NCI-H226 (cell line): ENCODE measurements at places on chromosomes 2 and 18.

DNA sequence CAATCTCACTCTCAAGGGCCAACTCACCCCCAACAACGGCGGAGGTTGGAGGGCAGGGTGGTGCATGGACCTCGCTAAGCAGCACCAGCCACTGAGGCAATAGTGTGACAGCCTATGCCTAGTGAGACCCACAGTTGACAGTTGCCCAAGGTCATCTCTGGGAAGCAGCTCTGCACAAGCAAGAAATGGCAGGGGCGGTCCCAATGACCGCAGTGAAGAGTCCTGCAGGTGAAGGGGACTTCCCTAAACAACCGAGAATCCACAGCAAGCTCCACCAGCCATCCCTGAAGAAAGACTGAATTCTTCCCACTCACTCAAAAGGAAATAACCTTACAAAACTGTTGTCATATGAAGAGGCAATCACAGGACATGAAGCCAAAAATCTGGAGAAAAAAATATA, 313.4 kb upstream of the ID2 start:
- no peak for DNase-seq

GRCh38 chr2:141015341-141016047, 1115.3 kb downstream of the LRP1B start:
- DNase-seq: no peak

DNA sequence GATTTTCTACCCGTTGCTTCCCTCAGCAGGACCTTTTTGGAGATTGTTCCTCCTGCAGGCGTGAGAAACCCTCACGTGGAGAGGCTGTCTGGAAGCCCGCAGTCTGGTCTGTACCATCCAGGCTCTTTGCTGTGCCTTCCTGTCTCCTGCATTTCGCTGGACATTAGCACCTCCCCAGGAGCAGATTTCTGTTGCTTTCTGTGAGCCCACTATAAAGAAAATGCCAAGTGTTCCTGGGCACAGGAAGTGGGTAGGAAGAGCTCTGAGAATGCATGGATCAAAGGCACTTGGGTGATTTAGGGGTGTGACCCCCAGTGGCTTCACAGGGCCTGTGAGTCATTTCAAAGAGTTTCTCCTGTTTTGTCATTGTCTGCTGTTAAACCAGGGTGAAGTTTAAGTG, 27.3 kb downstream of the SPTBN1 start:
- no peak for DNase-seq

- DNase-seq: peak; percentile 35
Measured at GRCh38 chr2:176454893-176455815, 185.9 kb downstream of the MTX2 start.

DNA sequence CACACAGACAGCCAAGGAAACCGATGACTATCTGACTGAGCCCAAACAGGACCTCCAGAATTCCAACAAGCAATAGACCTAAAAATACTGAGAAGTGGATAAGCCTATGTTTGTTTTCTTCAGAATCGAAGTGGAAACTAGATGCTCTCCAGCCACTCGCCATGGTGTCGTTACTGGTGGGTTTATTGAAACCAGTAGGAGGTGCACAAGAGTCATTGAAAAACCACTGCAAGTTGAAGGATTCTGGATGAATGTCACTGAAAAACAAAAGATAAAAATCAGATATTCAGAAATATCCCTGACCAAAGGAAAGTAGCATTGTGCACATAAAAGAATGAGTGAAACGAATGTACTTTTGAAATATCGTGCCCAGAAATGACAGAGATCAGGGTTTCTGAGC, 15.3 kb downstream of the TM4SF20 start:
- DNase-seq: no peak

GRCh38 chr18:62479574-62479973, 43.3 kb upstream of the ZCCHC2 start:
- no peak for DNase-seq

GRCh38 chr2:23649819-23650218, 264.8 kb downstream of the KLHL29 start:
- no peak for DNase-seq

- no peak for DNase-seq
Measured at GRCh38 chr2:145022666-145023333, 502.9 kb upstream of the ZEB2 start.

GRCh38 chr2:96250188-96250587, 15.6 kb downstream of the TMEM127 start:
- DNase-seq: no peak

DNA sequence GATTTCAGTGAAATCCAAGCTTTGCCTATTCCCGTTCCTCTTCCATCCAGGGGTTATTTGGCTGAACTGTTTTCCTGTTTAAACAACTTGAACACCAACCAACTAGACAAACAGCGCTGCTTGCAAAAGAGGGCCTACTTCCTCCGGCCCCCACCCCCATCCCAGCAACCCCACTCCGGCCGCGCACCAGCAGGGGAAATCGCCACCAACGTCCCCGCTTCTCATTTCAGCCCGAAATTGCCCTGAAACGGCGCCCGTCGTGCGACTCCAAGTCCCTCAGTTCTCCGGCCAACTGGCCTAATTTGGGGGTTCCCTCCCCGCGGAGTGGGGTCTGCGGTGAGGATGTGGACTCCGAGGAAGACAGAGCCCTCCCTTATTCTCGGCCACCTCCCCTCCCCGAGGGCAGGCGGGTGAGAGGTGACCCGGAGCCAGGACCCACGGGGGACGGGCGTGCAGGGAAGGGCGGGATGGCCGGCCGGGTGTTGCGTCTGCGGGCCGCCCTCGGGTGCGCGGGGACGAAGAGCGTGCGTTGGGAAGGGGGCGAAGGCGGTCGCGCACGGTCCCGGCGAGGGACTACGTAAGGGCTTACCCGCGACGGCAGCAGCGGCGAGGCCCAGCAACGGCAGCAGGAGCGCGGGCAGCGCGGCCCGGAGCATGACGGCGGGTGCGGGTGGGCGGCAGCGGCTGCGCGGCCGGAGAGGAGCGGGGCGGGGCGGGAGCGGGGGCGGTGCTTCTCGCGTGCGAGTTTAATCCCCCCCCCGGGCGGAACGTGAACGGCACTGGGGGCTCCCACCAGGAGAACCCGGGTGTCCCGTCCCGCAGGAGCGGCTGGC, at the start of gene CD302:
CD302 (minus strand) TSS at position 666 of the 833 bp plus-strand sequence; CDS start at position 656, 10 bp downstream.
- no peak for DNase-seq

GRCh38 chr2:64262816-64263215, 118.6 kb upstream of the PELI1 start:
- no peak for DNase-seq

- DNase-seq: no peak
Measured at GRCh38 chr2:45964906-45965305, 313.4 kb downstream of the PRKCE start.

- DNase-seq: no peak
Measured at GRCh38 chr2:30095402-30095801, 51.4 kb upstream of the YPEL5 start.

DNA sequence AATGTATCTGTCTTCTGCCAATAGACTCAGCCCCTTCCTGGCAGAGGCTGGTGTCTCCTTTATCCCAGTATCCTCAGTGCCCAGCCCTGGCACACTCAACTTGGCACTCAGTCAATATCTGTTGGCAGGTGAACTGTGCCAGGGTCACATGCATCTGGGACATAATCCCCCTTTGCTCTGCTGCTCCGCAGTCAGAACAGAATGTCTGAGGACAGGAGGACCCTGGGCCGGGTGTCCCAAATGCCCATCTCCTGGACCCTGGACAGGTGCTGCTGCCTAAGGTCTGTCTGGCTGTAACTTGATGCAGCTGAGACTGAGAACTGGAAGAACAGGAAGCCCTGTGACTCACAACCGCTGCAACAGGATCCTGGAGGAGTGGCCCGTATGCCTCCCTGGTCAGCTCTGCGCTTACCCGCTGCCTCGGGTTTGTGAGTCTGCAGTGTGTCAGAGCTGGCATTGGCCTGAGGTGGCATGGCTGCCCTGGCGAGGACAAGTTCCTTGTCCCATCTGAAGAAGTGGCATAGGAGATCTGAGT, 11.4 kb downstream of the HK2 start:
- peak; percentile 95 for DNase-seq

DNA sequence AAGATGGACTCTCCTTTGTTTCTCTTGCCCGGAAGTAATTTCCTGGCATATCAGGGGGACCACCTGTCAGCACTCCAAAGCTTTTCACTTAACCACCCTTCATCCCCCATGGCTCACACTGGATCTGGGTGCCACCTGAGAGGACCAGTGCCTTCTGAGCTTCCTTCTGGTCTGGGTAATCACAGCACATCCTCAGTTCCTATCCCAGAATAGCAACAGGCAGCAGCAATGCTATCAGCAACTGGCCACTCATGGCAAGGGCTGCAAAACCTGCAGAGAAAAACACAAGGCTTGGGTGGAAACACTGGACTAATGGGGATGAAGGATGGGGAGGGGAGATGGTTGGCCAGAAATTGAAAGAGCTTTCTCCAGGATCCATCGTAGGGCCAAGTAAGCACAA, 59.9 kb upstream of the STPG4 start:
- DNase-seq: no peak

DNA sequence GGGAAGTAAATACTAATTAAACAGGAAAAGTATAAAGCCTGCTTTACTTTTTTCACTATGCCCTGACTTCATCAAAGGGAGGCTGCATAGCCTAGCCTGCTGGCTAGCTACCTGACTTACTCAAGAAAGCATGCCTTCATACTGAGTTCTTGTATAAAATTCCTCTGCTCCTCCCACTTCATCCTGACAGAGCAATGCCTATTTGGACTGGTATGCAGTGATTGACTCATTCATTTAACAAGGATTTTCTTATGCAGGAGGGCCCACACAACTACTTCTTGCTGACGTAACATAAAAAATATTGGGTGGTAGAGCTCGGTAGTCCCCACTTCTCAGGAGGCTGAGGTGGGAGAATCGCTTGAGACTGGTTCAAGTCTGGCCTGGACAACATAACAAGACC, 70.5 kb downstream of the PRPF40A start:
- DNase-seq: peak; percentile 92

GRCh38 chr2:104887676-104888075, 33.8 kb downstream of the POU3F3 start:
- no peak for DNase-seq

- no peak for DNase-seq
Measured at GRCh38 chr2:98570356-98570755, 38.0 kb downstream of the COA5 start.

DNA sequence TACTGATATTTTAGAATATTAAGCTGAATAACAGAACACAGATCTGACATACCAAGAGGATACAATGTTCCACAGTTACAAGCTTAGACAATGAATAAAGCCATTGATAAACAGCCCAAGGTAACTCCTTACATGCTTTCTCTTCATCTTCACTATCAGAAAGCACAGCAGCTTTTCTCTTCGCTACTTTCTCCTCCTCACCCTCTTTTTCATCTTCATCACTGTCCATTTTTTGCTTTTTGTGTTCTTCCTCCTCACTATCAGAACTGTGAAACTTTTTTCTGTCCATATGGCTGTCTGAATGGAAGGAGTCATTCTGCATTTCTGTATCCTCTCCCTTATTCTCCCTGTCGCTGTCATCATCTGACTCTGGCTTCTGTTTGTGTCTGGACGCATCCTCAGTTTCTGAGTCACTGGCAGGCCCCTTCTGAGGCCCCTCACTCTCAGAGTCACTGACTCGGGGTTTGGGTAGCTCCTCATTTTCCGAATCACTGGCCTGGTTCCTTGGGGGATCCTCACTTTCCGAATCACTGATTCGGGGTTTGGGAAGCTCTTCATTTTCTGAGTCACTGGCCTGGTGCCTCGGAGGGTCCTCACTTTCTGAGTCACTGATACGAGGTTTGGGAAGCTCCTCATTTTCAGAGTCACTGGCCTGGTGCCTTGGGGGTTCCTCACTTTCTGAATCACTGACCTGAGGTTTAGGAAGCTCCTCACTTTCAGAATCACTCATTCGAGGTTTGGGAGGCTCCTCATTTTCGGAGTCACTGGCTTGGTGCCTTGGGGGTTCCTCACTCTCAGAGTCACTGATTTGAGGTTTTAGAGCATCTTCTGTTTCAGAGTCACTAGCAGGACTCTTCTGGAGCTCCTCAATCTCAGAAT, 21.5 kb downstream of the IWS1 start:
- DNase-seq: no peak

DNA sequence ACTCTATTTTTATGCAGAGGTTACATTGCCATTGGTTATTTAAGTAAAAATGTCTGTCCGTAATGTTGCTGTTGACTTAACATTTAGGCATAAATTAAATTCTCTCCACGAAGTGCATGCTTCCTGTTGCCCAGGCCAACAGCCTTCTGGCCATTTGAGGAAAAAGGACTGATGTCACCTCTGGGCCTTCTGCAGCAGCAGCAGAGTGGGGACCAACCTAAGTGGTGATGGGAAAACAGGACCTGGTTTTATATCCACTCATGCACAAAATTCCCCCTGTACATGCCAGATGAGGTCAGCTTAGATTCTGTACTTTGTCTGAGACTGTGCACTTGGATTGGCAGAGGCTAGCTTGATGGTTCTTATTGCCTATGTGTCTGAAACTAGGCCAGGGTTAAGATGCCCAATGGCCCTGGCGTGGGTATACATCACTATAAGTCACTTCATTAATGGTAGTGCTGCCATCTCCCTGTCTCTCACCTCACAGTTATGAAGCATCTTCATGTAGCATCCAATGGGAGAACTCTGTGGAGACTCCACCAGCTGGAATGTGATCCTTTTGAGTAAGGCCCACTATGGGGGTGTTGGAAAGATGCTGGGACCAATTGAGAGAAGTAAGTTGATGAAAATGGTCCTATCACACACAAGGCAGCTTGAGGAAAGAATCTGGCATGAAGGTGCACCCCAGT, 4.4 kb downstream of the ARHGAP25 start:
- DNase-seq: no peak

DNA sequence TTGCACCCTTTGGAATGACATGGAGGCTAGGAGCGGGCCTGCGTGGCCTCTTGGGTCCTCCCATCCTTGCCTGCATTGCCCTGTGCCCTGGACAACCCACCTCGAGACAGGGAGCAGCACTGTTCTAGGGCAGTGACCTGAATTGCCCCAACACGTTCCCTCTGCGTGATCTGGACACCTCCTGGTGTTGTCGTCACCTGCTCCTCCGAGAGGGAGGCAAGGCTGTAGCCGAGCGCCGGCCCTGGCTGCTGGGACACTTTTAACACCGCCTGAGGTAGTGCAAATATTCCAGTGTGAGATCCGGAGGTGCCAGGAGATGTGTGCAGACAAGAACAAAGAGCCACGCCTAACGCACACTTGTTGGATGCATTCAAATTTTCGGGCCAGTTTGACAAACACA, 131.5 kb downstream of the SMAD7 start:
- no peak for DNase-seq

GRCh38 chr2:75367401-75367800, 168.1 kb upstream of the TACR1 start:
- no peak for DNase-seq

GRCh38 chr2:4916094-4916493, 776.1 kb upstream of the SOX11 start:
- DNase-seq: no peak

DNA sequence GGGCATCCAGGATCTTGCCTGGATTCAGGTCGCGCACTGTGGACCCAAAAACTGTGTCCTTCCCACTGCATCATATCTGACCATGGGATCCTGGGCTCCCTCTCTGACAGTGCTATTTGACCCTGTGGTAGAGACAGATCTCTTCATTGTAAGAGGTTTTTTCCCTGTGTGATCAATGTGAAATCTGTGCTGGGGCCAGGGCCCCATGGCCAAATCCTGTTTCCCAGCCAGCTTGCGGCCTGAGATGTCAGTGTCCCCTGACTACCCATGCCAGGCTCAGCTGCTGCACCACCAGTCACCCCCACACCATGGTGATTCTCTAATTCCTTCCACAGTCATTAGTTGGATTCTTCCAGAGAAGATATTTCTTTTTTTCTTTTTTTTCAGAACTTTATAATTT, 3.5 kb downstream of the PRLH start:
- no peak for DNase-seq
